ENCODE measurements at places on chromosomes 1 and 21.
A peak's percentile ranks its signal among the peaks of the same experiment; 100 is the strongest.

DNA sequence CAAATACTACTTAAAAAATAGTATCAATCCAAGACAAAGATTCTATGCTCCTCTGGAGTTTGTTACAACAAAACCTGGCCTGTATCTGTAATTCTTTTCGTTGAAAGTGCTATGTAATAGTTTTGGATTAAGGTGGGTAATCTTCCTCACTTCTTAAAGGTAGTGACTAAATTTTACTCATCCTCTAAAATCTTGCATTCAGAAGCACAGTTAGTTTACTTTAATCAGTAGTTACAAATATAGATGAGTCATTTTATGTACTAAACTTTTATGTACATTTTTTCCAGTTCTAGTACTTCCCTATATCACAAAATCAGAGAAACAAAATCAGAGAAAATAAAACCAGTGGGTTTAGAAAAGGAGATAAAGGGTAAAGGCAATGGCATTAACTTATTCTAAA is 51.3 kb downstream of the ZNHIT6 start:
- no peak for DNase-seq

- DNase-seq: no peak
These were observed 81.8 kb upstream of the CD34 start for GRCh38 chr1:207992677-207993236.

GRCh38 chr1:219660666-219661463 is 48.0 kb upstream of the ZC3H11B start:
- peak; percentile 36 for DNase-seq

GRCh38 chr1:186948535-186948934 is 119.8 kb downstream of the PLA2G4A start:
- no peak for DNase-seq

DNA sequence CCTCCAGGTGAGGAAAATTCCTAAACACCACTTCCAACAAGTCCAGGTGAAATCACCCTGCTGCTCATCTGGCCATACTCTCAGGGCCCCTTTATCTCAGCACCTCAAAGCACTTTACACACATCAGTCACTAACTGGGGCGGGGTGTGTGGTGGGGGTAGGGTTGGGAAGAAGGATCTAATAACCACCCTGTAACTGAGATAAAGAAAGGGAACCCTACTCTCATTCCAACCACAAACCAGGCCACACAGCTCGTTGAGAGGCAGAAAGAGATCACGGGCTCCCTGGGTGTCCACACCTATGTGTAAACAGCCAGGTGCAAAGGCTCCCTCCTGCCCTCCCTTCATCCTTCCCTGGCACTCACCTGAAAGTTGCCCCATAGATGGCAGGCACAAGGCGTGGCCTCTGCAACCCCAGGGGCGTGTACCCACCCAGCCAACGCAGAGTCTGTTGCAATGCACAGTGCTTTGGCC is 20.4 kb downstream of the GPR161 start:
- DNase-seq: no peak

- DNase-seq: no peak
These were observed 57.6 kb downstream of the KCNK2 start for GRCh38 chr1:215140135-215140534.

GRCh38 chr1:46401154-46401913 is 7.2 kb downstream of the FAAH start:
- no peak for DNase-seq

DNA sequence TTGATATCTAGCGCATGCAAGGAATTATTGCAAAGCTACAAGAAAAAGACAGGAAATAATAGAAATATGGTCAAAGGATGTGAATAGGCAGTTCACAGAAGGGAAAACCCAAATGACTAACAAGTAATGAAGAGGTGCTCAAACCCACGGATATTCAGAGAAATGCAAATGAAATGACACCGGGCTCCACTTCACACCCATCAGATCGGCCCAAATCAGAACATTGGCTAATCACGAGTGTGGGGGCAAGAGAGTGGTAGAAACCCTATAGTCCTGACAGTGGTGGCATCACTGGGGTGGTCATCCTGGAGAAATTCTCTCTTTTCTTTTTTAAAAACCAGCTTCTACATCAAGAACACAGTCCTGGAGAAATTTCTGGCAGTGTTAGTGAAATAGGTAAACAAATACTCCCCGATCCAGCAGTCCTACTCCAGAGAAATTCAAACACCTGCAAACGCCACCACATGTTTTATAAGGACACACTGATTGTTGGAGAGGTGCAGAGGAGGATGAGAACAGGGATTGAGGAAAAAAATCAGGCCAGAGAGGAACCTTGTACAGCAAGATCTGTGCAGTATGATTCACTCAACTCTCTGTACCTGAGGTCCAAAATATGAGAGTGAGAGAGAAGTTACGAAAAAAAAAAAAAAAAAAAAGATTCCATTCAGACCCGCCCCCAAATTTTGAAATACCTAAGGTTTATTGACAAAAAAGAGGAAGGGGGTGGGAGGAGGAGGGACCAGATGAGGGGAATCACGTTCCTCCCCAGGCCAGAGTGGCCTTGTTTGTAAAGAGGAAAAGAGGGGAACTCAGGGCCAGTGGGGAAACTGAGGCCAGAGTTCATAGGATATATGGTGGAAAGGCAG is 9.2 kb upstream of the TNFRSF1B start:
- DNase-seq: peak; percentile 65

DNA sequence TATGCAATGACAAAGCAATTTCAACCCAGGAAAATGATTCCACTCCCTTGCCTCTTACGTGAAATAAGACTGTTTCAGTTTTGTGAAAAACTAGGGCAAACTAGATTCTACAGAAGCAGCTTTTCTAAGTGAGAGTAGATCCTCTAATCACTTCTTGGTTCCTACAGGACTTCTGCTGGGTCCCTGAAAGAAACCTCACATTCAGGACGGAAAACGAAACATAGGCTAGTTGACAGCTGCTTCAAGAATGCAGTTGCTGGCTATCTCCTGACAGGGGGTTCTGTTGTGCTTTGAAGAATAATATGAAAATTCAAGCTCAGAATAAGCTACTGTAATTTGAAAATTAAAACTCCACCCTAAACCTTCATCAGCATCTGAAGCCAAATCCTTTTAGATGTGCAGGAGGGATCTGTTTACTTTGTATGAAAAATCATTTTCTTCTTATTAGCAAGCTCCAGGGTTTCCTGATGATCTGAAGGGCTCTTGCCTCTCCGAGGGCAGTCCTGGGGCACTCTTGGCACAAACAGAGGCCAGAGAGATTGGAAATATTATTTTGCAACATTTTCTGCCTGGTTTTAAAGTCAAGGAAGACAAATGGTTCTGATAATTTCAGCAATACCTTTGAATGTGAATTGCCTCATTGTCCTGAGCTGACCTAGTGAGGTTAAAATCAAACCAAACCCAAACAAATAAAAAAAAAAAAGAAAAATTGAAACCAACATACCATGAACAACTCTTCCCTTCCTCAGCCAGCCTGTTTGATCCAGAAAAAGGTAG is 55.0 kb downstream of the NTMT2 start:
- DNase-seq: no peak

DNA sequence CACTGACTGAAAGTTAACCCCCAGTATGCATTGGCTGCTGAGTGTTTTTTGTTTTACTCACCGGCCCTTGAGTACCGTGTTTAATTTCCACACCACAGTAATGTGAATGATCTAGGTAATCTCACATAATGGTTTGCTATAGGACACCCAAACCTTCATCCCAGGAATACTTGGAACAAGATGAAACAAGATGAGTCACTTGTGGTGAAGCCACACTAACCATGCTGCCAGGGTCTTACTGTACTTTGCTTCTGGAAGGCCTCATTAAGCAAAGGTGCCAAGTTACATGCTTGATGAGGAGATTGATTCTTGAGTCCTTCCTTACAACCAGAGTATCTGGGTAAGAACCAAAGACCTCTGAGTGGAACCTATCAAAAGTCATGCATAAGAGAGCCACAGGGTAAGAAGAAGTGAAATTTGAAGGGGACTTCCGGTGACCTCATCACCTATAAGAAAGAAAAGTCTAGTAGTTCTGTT is 163.3 kb downstream of the NRIP1 start:
- peak; percentile 18 for DNase-seq

DNA sequence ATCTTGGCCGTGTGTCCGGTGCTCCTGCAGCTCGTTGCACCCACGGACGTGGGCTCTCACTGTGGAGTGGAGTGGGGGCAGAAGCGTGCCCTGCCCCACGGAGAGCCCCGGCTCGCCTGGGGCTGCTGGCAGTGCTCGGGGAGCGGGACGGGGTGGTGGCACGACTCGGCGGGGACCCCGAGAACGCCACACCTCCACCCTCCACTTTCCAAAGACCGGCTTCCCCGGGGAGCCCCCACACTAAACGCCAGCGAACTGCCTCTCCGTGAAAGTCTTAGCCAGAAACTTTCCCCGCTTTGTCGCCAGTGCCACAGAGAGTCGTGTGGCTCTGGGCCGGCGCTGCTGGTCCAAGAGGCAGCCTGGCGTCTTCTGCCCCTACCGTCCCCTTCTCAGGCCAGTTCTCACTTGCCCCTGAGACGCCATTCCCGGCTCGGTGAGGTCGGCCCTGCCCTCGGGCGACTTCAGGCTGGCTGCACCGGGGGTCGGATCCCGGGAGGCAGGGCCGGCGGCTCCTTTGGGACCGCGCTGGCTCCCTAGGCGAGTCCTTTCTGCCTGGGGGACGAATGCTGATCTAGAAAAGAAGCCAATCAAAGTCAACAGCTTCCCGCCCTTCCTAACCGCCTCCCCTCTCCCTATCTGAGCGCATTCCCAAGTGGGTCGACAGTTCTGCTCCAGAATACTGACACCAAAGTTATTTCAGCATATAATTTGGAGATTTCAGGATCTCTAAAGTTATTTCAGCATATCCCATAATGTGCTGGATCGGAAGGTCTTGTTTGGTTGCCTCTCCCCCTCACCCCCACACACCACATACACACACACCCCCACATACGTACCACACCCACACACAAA is 2.6 kb upstream of the SAMD13 start:
- DNase-seq: peak; percentile 42

DNA sequence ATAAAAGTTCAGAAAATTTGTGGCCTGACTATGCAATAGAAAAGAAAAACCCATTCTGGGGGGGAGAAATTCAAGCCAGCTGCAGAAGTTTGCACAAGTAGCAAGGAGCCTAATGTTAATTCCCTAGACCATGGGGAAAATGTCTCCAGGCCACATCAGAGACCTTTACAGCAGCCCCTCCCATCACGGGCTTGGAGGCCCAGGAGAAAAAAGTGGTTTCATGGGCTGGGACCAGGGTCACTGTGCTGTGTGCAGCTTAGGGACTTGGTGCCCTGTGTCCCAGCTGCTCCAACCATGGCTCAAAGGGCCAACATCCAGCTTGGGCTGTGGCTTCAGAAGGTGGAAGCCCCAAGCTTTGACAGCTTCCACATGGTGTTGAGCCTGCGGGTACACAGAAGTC is 42.0 kb downstream of the IL23R start:
- DNase-seq: no peak

- no peak for DNase-seq
These were observed 23.3 kb upstream of the C1orf105 start for GRCh38 chr1:172397221-172397620.

DNA sequence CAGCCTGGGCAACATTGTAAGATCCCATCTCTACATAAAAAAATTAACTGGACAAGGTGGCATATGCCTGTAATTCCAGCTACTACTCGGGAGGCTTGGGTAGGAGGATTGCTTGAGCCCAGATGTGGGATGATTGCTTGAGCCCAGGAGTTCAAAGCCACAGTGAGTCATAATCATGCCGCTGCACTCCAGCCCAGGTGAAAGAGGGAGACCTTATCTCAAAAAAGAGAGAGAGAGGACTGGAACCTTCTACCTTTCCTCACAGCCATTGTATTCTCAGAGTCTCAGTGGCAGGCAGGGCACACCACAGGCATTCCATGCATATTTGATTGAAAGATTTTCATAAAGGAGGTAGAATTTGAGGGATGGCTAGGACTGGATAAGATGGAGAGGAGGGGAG is 78.4 kb downstream of the KIF14 start:
- DNase-seq: no peak

DNA sequence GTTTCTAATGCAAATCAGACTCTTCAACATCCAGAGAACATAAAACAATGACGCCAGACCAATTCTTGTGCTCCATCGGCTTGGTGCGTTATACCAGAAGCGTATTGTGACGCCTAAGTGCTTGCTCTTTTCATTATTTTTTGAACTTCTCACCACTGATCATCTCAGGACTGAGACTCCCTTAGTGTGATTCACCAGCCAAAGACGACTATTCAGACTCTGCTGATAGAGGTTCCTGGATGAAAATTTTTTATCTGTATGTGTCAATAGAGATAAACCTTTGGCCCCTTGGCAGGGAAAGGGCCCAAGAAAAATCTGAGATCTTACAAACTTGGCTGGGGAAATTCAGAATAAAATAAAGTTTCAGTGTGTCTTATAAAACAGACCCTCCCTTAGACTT is 856 bp upstream of the GREM2 start:
- DNase-seq: no peak

- no peak for DNase-seq
These were observed 20.4 kb downstream of the PRPF38A start for GRCh38 chr1:52424813-52425212.

DNA sequence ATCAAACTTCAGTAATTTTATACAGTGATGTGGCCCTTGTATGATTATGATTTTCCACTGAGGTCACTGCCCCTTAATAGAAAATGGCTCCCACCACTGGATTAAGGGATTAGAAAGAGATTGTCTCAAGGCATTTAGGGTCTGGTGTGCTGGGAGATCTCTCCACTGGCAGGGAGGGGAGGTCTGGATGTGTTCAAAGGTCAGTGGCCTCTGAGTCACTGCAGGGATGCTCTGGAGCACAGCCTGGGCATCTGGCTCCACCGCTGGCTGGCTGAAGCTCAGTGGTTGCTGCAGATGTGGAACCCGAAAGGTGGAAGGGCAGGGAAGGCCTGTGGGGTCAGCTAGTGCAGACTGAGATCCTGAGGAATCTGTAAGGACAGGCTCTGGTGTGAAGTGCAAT is 18.3 kb upstream of the CHI3L1 start:
- DNase-seq: no peak

- DNase-seq: no peak
These were observed 752 bp downstream of the RGS18 start for GRCh38 chr1:192159014-192159413.

DNA sequence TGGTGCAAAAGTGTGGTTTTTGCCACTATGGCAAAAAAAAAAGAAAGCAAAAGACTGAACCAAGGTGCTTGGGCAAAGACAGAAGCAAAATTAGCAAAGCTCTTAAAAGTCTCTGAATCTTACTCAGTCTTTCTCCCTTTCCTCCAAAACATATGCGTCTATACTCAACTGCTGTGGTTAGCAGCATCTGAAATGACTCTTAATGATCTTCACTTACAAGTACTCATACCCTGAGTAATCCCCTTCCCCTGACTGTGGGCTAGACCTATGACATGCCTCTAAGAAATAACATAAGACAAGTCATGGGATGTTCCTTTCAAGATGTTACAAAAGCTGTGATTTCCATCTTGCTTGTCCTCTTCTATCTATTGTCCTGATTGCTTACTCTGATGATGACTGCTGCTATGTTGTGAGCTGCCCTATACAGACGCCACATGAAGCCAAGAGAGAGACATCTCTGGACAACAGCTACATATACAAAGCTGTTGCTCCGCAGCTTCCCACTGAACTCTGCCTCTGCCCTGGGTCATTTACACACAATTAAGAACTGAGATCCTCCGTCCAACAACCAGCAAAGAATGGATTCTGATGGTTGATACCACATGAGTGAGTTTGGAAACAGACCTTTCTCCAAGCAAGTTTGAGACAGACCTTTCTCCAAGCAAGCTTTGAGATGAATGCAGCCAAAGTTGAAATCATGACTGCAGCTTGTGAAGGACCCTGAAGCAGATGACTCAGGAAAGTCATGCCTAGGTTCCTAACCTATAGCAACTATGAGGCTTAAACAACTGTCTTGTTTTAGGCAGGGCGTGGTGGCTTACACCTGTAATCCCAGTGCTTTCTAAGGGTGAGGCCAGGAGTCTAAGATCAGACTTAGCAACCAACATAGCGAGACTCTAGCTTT is 55.2 kb downstream of the PUM1 start:
- peak; percentile 30 for DNase-seq

GRCh38 chr1:221431961-221432360 is 309.9 kb downstream of the DUSP10 start:
- no peak for DNase-seq

All from activated naive CD8-positive, alpha-beta T cell treated with anti-CD3 and anti-CD28 coated beads for 36 hours (primary cell).